ENCODE measurements at places on chromosomes 3 and 15.

- no peak for DNase-seq
These were observed 1.1 kb downstream of the TCTA start for GRCh38 chr3:49413338-49413734.

DNA sequence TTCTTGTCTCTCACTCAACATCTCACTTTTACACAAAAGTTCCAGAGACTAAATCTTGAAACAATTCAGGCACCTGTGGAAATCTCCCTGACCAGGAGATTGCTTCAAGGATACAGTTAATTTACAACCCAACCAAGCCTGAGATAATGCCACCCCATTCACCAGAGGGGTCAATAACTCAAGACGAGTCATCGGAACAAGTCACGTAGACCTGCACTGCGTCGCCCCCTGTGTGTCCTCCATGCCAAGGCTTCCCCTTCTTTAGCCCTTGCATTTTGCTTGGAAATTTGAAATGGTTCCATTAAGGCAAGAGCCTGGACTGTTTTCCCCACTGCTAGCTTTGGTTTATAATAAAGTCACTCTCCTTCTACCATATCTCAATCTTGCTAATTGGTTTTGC lies 129.0 kb upstream of the NEO1 start:
- no peak for DNase-seq

DNA sequence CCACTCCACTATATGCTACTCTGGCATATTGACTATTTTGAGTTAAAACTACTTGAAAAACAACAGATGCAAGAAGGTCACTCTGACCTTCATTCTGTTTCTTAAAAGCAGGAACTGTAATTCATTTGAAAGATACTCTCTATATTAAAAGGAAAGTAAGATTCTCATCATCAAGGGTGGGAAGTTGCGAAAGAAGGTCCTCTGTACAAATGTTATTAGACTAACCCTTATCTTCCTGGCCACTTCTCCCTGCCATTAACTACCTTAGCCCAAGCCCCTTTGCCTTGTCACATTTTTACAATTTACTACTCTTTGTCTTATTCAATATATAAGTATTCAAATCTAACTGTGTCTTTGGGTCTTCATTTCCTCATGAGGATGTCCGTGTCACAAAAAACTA lies 16.1 kb downstream of the SIDT1 start:
- DNase-seq, result no peak

DNA sequence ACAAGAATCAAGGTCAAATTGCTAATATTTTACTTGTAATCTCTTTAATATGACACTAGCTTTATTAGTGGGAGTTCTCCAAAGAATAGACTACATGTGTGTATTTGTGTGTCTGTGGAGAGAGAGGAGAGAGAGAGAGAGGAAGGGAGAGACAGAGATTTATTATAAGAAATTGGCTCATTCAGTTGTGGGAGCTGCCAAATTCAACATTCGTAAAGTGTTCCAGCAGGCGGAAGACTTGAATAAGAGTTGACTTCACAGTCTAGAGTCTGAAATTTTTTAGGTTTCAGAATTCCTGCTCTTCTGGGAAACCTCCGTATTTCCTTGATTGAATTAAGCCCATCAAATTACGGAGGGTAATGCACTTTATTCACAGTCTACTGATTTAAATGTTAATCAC lies 4.7 kb upstream of the CLDN1 start:
- no peak for DNase-seq

DNA sequence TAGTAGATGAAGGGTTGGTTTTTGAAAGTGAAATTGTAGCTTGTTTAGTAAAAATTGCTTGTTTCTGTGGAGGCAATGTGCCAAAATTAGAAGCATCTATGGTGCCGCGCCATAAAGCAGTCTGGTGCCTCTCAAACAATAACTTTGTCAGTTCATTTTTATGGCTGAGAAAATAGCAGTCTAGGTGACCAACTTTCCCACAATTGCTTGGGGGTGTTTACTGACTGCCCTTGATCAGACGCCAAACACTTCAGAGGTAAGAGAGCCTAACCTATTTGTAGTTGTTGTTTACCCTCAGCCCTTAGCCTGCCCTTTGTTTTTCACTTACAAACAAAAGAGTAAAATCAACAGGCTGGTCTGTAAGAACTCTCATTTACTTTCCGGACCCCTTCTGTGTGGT lies 174.5 kb downstream of the FNDC3B start:
- no peak for DNase-seq

- DNase-seq, result no peak
These were observed 5.8 kb downstream of the TRAK1 start for GRCh38 chr3:42096796-42097565.

DNA sequence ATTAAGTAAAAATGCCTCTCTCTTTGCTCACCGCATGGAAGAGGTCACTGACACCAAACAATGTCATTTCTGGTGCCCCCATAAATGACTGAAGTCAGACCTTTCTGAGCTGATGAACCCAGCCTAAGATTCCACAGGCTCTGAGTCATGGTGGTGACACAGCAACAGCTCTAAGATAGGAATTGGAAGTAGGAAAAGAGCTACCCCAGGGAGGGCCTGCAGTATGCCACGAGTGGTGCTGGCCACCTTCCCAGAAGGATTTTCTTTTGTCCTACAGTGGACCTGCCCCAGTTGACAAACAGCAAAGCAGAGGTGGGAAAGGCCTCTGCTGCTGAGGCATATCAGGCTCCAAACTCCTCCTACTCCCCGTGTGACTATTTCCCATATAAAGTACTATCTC lies 208.1 kb downstream of the MINAR1 start:
- no peak for DNase-seq

- no peak for DNase-seq
These were observed at the start of gene GMNC for GRCh38 chr3:190862209-190863118. TSS of gene GMNC (minus strand) at chr3:190862694. CDS start at chr3:190862615, 79 bp downstream.

- no peak for DNase-seq
These were observed 73.5 kb downstream of the EPHB3 start for GRCh38 chr3:184635126-184635525.

DNA sequence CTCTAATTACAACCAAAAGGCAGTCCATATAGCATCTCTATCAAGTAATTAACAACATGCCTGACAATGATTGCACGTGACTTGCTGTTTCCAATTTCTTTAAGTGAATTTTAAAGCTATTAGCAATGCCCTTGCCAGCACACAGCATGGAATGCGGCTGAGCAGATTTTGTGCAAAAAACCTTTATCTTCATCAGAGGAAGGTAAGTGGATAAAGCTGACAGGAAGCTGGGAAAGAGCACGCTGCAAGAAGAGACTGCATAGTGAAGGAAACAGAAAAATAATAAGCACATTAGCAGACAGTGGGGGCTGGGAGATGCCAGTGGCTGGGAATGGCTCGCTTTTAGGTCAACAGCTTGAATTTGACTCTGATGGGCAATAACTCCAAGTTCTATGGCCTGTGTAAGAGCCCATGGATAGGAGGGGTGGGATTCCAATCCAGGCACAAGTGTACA lies 138.8 kb downstream of the PDZRN3 start:
- no peak for DNase-seq

GRCh38 chr3:43319376-43319775 lies 33.0 kb downstream of the SNRK start:
- no peak for DNase-seq

DNA sequence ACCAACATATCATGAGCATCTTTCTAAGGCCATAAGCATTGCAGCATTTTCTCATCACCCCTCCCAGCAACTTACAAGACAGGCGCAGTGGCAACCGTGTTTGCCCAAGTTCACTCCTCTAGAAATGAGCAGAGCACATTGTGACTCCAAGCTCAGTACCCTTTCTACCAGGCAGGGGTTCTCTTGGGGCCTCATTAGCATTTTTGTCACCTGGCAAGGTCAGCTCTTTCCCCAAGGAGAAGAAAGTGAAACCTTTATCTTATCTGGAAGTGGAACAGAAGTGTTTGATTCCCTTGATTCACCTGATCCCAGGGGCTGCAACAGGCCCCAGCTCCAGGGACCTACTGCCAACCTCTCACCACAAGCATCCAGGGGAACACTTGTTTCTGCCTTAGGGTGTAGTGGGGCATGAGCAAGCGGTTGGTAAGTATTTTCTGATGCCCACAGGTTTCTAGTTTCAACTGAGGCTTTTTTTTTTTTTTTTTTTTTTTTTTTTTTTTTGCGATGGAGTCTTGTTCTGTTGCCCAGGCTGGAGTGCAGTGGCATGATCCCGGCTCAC lies 44.0 kb upstream of the HERC1 start:
- no peak for DNase-seq

GRCh38 chr15:73881579-73882320 lies 8.4 kb downstream of the TBC1D21 start:
- no peak for DNase-seq

- DNase-seq, result no peak
These were observed 44.4 kb upstream of the SSR3 start for GRCh38 chr3:156599089-156599874.

DNA sequence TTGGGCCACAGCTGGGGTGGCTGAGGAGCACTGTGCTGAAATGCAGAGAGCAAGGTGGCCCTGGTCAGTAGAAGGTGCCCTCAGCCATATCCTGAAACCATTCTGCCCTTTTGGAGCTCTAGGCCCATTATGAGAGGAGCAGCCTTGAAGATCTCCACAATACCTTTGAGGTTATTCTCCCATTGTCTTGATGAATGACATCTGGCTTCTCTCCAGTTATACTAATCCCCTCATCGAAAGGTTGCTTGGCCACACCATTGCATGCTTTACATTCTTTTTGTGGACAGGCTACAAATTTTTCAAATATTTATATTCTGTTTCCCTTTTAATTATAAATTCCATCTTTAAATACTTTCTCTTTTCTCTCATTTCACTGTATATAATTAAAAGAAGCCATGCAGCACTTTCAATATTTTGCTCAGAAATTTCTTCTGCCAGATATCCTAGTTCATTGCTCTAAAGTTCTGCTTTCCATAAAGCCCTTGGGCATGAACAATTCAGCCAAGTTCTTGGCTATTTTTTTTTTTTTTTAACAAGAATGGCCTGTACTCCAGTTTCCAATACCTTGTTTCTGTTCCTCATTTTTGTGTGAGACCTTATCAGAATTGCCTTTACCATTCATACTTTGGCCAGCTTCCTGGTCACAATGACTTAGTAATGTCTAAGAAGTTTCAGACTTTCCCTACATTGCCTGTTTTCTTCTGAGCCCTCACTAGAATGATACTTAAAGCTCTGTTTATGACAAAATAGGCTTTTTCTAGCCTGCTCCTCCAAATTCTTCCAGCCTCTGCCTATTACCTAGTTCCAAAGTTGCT lies 138.9 kb upstream of the SGO1 start:
- DNase-seq, result no peak

- no peak for DNase-seq
These were observed 46.8 kb downstream of the PXYLP1 start for GRCh38 chr3:141278196-141279076.

DNA sequence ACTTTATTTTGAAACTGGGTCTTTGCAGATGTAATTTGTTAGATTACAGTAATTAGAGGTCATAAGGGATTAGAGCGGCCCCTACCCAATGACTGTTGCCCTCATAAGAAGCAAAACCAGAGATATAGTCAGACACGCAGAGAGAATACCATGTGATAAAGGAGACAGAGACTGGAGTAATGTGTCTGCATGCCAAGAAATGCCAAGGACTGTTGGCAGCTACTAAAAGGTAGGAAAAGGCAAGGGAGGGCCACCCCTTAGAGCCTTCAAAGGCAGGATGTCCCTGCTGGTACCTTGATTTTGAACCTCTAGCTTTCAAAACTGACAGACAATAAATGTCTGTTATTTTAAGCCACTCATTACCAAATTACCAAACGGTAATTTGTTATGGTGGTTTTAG lies 548.2 kb downstream of the FHIT start:
- no peak for DNase-seq

DNA sequence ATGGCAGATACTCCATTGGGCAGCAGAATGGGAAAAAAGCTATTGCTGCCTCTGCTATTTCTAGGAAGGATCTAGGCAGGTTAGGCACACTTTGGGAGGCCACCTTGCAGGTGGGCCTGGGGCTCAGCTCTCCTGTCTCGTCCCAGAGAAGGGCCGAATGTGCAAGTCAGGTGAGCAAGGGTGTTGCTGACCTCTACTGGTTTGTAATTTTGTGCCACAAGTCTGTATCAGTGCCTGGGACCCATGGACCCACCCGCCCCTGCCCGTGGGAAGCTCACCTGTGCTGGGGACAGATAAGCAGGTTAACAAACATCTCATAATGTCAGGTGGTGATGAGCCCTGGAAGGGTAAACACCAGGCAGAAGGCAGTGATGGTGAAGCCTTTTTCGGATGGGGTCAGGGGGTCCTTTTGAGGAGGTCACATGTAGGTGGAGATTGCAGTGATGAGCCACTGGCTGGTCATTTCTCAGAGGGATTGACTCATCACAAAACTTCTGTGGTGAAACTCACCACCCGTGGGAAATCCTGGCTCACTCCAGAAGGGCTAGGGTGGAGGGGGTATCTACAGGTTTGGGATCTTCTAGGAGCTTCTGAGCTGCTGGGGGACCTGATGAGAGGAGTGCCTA lies 161.3 kb downstream of the KLF13 start:
- DNase-seq, result no peak

- DNase-seq, result no peak
These were observed 9.1 kb upstream of the FOXB1 start for GRCh38 chr15:59994888-59995557.

DNA sequence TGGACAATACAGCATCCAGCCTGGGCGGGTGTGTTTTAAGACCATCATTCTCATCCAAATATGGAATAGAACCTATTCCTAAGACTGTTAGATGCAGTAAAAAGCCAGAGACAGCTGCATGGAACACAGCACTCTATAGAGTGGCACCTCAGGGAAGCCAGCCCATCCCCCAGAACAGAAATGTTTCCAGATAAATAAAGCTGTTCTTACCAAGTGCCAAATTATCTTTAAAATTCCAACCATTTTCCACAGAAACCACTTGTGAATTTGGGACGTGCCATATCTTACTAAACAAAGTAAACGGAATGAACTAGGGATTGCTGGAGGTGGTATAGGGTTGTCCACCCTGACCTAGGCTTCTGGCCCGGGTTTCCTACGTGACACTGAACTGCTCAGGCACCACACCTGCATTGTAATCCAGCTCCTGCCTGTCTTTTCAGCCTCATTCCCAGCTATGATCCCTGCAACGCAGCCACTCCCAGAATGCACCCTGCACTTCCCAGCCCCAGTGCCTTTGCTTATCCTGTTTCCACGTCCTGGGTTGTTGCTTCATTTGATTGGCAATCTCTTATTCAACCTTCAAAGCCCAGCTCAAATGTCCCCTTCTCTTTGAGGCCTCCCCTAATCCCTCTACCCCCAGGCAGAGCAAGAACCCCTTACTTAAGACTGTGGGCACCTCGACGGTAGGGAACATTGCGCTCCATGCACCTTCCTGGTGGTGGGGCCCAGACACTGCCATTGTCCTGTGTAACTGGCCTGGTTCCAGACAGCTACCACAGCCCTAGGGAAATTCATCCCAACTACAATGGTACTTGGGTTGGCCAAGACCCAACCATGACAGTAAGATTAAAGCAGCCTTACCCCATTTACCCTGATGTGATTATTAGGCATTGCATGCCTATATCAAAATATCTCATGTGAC lies 100.2 kb downstream of the IQSEC1 start:
- DNase-seq, result no peak

GRCh38 chr3:15659254-15659975 lies 57.9 kb downstream of the BTD start:
- DNase-seq, result no peak

DNA sequence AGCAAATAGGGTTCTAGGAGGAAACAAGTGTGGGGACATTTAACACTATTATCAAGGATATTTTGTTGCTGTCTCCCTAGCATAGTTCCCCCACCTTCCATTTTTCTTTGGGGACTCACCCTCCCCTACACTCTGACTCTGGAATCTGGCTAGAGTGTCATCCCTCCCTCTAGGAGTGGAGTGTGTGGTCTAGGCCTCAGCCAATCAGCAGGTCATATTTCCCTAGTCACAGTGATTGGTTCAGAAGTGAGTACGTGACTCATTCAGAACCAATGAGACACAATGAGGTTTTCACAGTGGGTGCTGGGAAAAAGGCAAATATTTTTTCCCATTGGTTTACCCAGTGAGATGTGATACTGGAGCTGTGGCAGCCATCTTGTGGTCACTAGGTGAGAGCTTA lies 234.4 kb downstream of the SHQ1 start:
- DNase-seq, result no peak

All from epithelial cell of prostate (primary cell).